ENCODE measurements at places on chromosomes 2 and 18. TPM values are rescaled to one million over a fixed set of nuclear protein-coding genes. Genes with fewer than 3 reads are reported as not detected.

GRCh38 chr2:230153390-230153976 is 66.3 kb downstream of the SP110 start:
- no peaks in the 10 kb centered on the region for H3K27me3 ChIP-seq
- H3K27ac ChIP-seq = no peak overlapping the region
- peaks cover 8% of the 10 kb centered on the region for H3K36me3 ChIP-seq
- H3K4me3 ChIP-seq = no peak overlapping the region
- no peak for DNase-seq
- H3K4me1 ChIP-seq = no peaks in the 10 kb centered on the region

- H3K27ac ChIP-seq = no peak overlapping the region
- peaks cover 8% of the 10 kb centered on the region for H3K36me3 ChIP-seq
- no peak overlapping the region for H3K4me3 ChIP-seq
These were observed 18.0 kb downstream of the CYP27A1 start for GRCh38 chr2:218799990-218800389.

- H3K4me3 ChIP-seq = no peak overlapping the region
- H3K27ac ChIP-seq = no peak overlapping the region
- H3K27me3 ChIP-seq = peaks cover 14% of the 10 kb centered on the region
These were observed 333.0 kb upstream of the SLC14A2 start for GRCh38 chr18:45282101-45282812.

Gene NDC80
- total RNA-seq = 3.3 TPM

- H3K4me1 ChIP-seq = peaks cover 43% of the 10 kb centered on the region
- H3K27ac ChIP-seq = peak overlapping the region; percentile 57
These were observed 7.7 kb upstream of the COL6A3 start for GRCh38 chr2:237421542-237422116.

- H3K4me3 ChIP-seq = peak overlapping the region; percentile 54
- H3K36me3 ChIP-seq = peaks cover 69% of the 10 kb centered on the region
- H3K4me1 ChIP-seq = peaks cover 69% of the 10 kb centered on the region
- peak overlapping the region; percentile 99 for H3K27ac ChIP-seq
- no peak for DNase-seq
These were observed 23.0 kb downstream of the CYTIP start for GRCh38 chr2:157420771-157421323.

DNA sequence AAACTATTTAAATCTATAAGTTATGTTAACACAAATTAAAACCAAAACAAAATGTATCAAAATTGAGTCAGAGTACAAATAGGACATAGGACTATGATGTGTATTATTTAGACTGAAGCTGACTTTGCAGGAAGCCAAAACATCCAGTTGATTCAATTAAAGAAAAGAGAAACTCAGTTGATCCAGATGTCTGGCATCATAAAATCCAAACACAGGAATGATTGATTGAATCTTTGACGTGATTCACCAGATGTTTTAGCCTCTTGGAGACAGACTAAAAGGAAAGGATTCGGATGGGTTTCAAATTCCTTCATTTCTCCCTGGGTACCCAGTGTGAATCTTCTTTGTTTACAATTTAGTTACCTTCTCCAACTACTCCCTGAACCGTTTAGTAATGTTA is 272.9 kb downstream of the IRS1 start:
- no peaks in the 10 kb centered on the region for H3K36me3 ChIP-seq
- no peak overlapping the region for H3K4me3 ChIP-seq
- H3K27ac ChIP-seq = no peak overlapping the region
- H3K4me1 ChIP-seq = no peaks in the 10 kb centered on the region

GRCh38 chr18:57728941-57729511 is 74.1 kb downstream of the ATP8B1 start:
- peaks cover 6% of the 10 kb centered on the region for H3K4me1 ChIP-seq
- DNase-seq = no peak
- no peak overlapping the region for H3K4me3 ChIP-seq
- H3K36me3 ChIP-seq = peaks cover 6% of the 10 kb centered on the region
- no peak overlapping the region for H3K27ac ChIP-seq

GRCh38 chr2:20470211-20470610 is 23.3 kb downstream of the RHOB start:
- no peaks in the 10 kb centered on the region for H3K36me3 ChIP-seq
- H3K27me3 ChIP-seq = peaks cover 5% of the 10 kb centered on the region
- H3K4me3 ChIP-seq = no peak overlapping the region
- DNase-seq = no peak
- H3K4me1 ChIP-seq = peaks cover 4% of the 10 kb centered on the region
- H3K27ac ChIP-seq = no peak overlapping the region

Gene GCFC2
- 41.0 TPM for total RNA-seq

DNA sequence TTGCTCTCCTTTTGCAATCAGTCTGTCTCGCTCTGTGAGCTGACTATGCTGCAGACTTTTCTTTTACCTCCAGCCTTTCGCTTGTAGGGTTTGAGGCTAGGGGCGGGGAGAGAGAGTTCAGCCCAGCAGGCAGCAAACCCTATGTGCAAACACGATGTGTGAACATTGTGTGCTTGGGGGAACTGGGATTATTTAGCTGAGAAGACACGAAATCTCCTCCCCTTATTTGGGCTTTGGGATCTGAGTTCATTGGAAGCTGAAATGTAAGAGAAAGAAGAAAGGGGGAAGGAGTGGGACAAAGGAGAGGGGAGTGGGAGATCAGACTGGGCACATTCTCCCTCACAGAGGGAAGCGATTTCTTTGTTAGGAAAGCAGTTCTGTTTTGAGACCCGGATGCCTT is 189.6 kb upstream of the TNP1 start:
- peaks cover 6% of the 10 kb centered on the region for H3K27me3 ChIP-seq
- DNase-seq = no peak
- H3K4me3 ChIP-seq = no peak overlapping the region
- no peaks in the 10 kb centered on the region for H3K4me1 ChIP-seq

Gene FHL2
- total RNA-seq = not detected

Gene FAM237A
- not detected for total RNA-seq

DNA sequence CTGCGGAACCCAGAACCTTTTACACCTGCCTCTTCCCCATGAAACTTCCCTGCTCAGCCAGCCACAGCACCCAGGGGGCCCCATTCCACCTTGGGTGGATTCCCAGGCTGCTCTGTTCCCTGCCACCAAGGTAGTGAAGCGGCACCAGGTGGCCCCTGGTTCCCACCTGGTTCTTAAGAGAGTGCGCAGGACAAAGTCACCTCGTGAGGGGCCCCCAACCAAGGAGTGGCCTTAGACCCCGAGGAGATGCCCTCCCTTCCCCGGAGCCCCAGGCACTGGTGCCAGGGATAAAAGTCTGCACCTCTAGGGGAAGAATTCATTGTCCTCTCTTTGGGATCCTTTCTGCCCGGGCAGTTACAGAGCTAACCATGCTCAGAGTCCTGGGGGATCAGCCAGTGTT is 3.1 kb upstream of the LPIN1 start:
- H3K36me3 ChIP-seq = no peaks in the 10 kb centered on the region
- no peak overlapping the region for H3K27ac ChIP-seq
- no peak for DNase-seq
- H3K27me3 ChIP-seq = no peaks in the 10 kb centered on the region

GRCh38 chr18:68400889-68401288 is 314.0 kb downstream of the TMX3 start:
- H3K4me1 ChIP-seq = no peaks in the 10 kb centered on the region
- no peak overlapping the region for H3K27ac ChIP-seq
- no peaks in the 10 kb centered on the region for H3K36me3 ChIP-seq
- no peak overlapping the region for H3K4me3 ChIP-seq

GRCh38 chr18:3663870-3664512 is 214.0 kb downstream of the TGIF1 start:
- H3K27me3 ChIP-seq = no peaks in the 10 kb centered on the region
- H3K4me1 ChIP-seq = peaks cover 9% of the 10 kb centered on the region
- DNase-seq = no peak

GRCh38 chr2:67453310-67453709 is 56.2 kb downstream of the ETAA1 start:
- H3K27me3 ChIP-seq = peaks cover 10% of the 10 kb centered on the region
- no peaks in the 10 kb centered on the region for H3K36me3 ChIP-seq
- no peak overlapping the region for H3K27ac ChIP-seq
- no peaks in the 10 kb centered on the region for H3K4me1 ChIP-seq
- no peak overlapping the region for H3K4me3 ChIP-seq

- no peaks in the 10 kb centered on the region for H3K4me1 ChIP-seq
- no peak overlapping the region for H3K27ac ChIP-seq
- no peak overlapping the region for H3K4me3 ChIP-seq
- DNase-seq = no peak
These were observed 19.4 kb downstream of the ANTXR1 start for GRCh38 chr2:69032336-69032735.

DNA sequence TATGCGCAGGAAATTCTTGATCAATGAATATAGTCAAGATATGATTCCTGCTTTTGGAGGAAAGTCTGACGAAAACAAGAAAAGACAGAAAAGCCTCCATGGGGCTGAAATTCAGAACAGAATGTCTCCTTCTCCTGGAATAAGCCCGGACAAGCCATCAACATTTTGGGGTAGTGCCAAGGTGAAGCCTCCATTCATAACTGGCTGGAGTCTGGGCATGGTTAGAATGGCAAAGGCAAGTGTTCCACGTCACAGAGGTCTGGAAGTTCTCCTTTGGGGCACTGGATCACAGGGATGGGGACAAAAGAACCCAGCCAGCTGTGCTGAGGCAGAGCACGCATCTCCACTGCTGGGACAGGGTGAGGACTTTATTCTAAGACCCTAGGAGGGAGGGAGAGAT is 505.7 kb downstream of the CMPK2 start:
- DNase-seq = no peak
- no peaks in the 10 kb centered on the region for H3K27me3 ChIP-seq
- no peaks in the 10 kb centered on the region for H3K4me1 ChIP-seq
- H3K27ac ChIP-seq = no peak overlapping the region
- no peak overlapping the region for H3K4me3 ChIP-seq
- H3K36me3 ChIP-seq = no peaks in the 10 kb centered on the region

DNA sequence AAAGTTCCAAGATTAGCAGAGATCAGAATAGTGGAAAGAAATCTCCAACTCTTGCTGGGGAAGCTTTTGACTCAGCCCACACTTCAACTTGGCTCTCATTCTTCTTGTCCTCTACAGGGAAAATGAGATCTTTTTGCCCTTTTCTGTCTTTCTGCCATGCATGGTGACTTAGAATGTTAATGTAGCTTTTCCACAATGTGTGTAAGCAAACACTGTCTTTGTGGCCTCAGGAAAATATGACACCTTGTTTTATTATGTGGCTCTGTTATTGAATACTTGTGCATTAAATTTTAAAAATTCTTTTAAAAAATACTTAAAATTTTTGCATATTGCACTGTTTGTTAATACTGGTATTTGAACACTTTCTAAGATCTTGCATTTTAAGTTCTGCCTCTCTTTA is 65.4 kb upstream of the WDR75 start:
- no peak overlapping the region for H3K4me3 ChIP-seq
- peaks cover 2% of the 10 kb centered on the region for H3K4me1 ChIP-seq
- no peak overlapping the region for H3K27ac ChIP-seq
- DNase-seq = no peak

- no peak overlapping the region for H3K27ac ChIP-seq
- H3K27me3 ChIP-seq = no peaks in the 10 kb centered on the region
- no peak for DNase-seq
These were observed 14.7 kb downstream of the ROCK2 start for GRCh38 chr2:11329776-11330175.

- H3K4me3 ChIP-seq = no peak overlapping the region
- H3K27ac ChIP-seq = no peak overlapping the region
- peaks cover 1% of the 10 kb centered on the region for H3K4me1 ChIP-seq
- DNase-seq = no peak
- H3K27me3 ChIP-seq = peaks cover 19% of the 10 kb centered on the region
- peaks cover 13% of the 10 kb centered on the region for H3K36me3 ChIP-seq
These were observed 150.1 kb upstream of the CCDC150 start for GRCh38 chr2:196489371-196489770.

Gene MEIS1
- total RNA-seq = not detected

GRCh38 chr18:79940126-79940813 is 11.2 kb downstream of the SLC66A2 start:
- H3K4me3 ChIP-seq = no peak overlapping the region
- DNase-seq = no peak
- no peaks in the 10 kb centered on the region for H3K27me3 ChIP-seq
- H3K36me3 ChIP-seq = peaks cover 71% of the 10 kb centered on the region

DNA sequence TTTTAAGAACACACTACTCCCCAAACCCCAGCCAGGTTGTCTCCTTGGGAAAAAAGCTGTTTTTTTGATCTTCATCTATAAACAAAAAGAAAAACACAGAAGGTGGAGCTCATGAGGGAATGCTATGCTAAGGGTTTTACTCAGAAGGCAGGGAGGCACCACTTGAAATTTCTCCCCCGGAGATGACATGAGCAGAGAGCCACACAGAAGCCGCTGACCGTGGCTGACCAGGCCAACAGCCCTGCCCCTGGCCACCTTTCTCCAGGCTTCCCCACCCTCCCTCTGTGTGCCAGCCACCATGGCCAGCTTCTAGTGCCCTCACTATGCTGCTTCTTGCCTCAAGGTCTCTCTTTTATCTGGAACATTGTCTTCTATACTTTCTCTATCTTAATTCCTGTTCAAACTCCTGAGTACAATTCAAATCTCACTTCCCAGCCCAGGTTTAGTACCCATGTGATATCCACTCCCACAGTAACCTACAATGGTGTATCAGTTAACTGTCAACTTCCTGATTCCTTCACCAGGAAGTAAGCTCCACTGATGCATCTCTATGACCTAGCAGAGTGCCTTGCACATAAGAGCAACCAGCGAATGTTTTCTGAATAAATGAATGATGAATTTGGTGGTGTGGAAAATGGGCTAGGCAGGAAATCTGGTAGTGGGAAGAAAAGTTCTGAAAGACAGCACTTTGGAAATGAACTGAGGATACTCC is 15.3 kb downstream of the LAPTM4A start:
- DNase-seq = no peak
- H3K4me1 ChIP-seq = peaks cover 10% of the 10 kb centered on the region
- no peak overlapping the region for H3K4me3 ChIP-seq
- peaks cover 41% of the 10 kb centered on the region for H3K36me3 ChIP-seq

GRCh38 chr2:73828389-73828817 is 358 bp upstream of the STAMBP start:
- H3K27ac ChIP-seq = peak overlapping the region; percentile 97
- H3K27me3 ChIP-seq = no peaks in the 10 kb centered on the region
- DNase-seq = no peak
- H3K4me1 ChIP-seq = peaks cover 57% of the 10 kb centered on the region
- peak overlapping the region; percentile 92 for H3K4me3 ChIP-seq

Gene DYNAP
- not detected for total RNA-seq

Gene ICA1L
- 2.8 TPM for total RNA-seq

DNA sequence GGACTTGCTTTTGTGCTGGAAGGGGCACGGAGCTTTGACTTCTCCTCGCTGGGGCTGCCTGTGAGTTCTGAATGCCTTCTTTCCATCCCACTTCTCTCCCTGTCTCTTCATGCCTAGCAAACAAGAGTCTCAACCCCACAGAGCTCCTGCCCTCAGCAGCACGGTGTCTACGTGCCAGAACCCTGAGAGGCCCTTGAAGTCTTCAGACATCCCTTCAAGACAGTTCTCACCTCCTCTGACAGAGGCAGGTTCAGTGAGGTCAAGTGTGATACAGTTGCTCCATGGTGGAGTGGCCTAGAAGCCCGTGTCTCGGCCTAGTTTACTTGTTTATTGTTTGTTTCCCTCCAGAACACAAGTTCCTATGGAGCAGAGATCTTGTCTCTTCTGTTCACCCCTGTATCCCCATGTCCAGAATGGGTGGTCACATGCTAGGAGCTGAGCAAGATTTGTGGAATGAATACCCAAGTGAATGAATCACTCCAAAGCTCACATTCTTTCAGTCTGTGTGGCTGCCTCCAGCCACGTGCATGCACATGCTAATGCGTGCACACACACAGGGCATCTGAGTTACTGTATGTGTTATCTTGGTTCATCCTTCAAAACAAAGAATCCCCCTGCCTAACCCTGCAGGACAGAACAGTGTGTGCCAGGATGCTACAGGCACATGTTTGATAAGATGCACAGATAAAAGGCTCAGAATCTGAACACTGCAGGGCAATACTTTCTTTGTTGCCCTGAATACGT is 391.6 kb downstream of the NBAS start:
- DNase-seq = no peak
- no peaks in the 10 kb centered on the region for H3K4me1 ChIP-seq
- H3K27me3 ChIP-seq = no peaks in the 10 kb centered on the region

Measured in naive thymus-derived CD8-positive, alpha-beta T cell (primary cell).